Erythroblast (primary cell): ENCODE measurements at places on chromosomes 6 and 20.

- DNase-seq: no peak
Measured at GRCh38 chr6:25883991-25884390, 9.9 kb upstream of the SLC17A3 start.

DNA sequence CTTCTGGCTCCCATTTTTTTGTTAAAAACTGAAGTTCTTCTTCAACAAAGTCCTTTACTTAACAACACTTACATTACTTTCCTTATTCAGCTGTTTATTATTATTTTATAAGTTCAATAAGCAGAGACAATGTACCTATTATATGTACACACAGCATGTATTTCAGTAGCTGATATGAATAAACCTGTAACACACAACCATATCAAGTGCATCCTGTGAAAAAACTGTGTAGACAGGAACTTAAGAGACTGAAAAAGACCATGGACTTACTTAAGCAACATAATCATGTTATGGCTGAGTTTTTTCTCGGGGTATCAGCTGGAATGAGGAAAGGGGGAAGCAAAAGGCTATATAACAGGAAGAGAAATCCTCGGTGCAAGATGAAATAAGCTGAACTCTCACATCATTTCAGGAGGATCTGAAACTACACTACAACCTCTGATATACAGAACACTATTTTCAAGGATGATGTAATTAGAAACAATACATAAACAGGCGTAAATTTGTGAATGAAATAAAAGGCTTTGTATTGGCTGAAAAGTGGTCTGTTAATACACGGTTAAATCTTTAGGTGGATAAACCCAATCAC is 70.9 kb downstream of the REV3L start:
- DNase-seq: peak; percentile 31

DNA sequence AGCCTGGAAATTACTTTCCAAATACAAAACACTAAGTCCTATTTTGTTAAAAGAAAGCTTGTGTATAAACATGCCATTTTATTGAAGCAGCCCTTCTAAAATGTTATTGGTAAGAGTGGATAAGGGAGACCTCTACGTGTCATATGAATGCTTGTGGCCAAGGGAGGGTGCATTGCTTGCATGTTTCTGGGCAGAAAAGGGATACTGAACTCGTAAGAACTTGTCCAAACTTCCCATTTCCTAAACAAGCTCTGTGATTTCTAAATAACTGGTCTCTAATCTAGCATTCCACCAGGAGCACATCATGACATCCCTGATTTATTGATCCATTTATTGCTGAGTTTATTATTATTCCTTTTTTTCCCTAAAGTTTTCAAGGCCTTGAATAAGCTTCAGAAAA is 474.1 kb downstream of the CD109 start:
- DNase-seq: no peak

GRCh38 chr6:163732479-163732878 is 318.0 kb downstream of the QKI start:
- DNase-seq: no peak

DNA sequence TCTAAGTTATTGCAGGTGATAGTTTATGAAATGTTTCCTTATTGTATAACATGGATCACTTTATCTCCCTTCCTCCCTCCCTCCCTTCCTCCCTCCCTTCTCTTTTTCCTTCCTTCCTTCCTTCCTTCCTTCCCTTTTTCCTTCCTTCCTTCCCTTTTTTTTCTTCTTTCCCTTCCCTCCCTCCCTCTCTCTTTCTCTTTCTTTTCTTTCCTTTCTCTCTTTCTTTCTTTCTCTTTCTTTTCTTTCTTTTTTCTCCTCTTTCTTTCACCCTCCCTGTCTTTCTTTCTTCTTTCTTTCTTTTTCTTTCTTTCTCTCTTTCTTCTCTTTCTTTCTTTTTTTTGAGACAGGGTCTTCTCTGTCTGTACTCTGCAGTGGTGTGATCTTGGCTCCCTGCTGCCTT is 5.8 kb downstream of the OR2B3 start:
- no peak for DNase-seq

GRCh38 chr20:61759286-61760065 is 306.2 kb downstream of the TAF4 start:
- no peak for DNase-seq

DNA sequence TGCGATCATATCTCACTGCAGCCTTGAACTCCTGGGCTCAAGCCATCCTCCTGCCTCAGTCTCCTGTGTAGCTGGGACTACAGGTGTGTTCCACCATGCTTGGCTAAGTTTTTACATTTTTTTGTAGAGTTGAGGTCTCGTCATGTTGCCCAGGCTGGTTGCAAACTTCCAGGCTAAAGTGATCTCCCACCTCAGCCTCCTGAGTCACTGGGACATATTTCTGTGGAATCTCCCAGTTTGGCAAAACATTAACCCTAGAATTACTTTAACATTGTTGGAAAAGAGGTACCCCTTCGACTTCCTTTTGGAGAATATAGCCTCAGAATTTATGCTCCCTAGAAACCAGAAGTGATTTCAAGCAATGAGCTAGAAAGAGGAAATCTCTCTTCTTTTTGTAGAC is 57.2 kb downstream of the SHLD1 start:
- DNase-seq: no peak

GRCh38 chr20:53914781-53915445 is 155.5 kb downstream of the BCAS1 start:
- peak; percentile 40 for DNase-seq

- no peak for DNase-seq
Measured at GRCh38 chr6:114430534-114431124, 87.8 kb upstream of the HS3ST5 start.

- no peak for DNase-seq
Measured at GRCh38 chr6:56017198-56017597, 141.8 kb upstream of the BMP5 start.

DNA sequence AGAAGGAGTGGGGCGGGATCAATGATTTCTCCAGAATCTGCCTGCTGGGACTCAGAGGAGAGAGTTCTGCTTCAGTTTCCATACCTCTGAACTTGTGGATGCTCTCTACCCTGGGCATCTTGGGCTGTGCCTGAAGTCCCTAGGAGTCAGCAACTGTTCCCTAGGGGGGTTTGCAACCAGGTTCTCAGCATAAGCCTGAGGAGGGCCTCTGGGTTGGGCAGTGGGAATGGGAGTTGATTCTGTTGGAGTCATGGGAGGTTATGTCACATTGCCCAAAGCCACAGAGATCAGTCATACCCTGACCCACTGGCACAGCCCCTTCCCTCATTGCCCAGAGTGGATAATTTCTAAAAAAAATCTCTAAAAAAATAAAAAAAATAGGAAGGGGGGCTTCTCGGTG is 47.4 kb downstream of the MOCS1 start:
- DNase-seq: no peak

- peak; percentile 16 for DNase-seq
Measured at GRCh38 chr6:36235309-36235708, 34.6 kb upstream of the PNPLA1 start.

- DNase-seq: peak; percentile 92
Measured at GRCh38 chr20:2872459-2873009, 747 bp upstream of the PTPRA start.

DNA sequence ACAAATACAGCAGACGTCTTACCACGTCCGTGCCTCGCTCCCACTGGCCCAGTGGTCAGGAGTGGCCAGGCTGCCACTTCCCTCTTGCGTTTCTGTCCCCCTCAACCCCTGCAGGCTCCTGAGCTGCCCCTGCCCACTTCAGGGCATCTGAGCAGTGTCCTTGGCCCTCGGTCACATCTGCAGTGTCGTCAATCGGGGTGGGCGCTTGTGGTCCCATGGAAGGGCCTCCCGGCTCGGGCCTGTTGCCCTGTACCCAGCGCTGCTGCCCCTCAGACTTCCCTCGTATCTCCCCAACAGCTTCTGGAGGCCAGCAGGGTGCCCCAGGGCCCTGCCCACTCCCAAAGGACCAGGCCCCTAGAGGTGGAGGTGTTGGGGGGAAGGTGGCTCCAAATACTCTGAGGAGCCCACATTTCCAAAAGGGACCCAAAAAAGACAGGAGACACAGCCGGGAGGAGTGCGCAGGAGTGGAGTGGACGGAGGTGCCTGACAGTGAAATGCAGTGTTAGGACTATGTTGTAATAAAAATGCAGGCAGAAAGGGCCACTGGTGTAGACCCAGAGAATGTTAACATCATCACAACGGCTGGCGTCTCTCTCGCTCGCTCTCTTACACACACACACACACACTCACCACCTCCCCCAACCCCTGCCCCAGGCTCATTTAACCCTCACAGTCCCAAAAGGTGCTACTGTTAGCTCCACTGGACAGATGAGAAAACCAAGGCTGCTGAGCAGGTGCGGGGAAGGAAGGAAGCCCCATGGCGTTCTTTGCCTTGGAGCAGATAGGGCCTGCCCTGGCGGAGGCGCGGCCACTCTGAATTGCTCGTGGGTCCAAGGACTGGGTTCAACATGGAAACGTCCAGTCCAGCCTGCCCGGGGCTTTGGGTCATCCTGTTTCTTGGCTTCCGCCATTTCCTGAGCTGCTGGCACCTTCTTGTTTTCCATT is 343.9 kb downstream of the ZFAND3 start:
- no peak for DNase-seq

DNA sequence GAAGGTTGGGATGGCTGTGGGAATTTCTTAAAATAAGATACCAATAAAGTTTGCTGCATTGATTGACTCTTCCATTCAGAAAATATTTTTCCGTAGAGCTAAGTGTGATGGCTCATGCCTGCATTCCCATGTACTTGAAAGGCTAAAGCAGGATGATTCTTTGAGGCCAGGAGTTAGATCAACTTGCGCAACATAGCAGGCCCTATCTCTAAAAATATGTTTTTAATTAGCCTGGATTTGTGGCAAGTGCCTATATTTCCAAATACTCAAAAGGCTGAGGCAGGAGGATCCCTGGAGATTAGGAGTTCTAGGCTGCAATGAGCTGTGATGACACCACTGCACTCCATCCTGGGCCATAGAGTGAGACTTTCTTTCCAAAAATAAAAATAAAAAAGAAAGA is 431.2 kb upstream of the PTCHD4 start:
- no peak for DNase-seq

DNA sequence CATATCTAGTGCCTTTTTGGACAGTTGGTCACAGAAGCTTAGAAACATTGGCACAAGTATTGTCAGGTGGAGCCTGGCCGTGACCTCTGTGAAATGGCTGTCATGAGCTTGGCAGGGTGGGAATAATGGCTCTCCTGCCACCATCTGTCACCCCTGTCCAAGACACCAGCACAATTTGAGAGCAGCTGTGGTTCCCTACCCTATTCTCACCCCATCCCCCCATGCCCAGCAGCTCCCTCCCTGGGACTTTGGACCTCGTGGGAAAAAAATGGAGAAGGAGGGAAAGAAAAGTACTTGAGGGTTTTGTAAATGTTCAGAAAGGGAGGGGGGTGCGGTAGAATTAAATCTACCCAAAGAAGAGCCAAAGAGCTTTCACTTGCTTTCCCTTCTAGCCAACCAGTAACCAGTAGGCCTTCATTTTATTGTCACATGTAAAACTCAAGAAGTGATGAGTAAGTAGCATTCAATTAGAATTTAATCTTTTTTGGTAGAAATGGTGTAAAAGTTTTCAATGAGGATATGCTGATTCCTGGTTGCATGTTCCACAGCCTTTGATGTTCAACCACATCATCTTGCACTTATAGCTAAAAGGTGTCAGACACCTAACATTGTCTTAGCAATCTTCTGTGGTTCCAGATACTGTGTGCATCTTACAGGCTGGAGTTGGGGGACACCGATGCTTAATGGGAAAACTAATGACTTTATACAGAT is 263.5 kb upstream of the TAB2 start:
- DNase-seq: no peak

- DNase-seq: no peak
Measured at GRCh38 chr20:58154113-58154512, 74.3 kb downstream of the ANKRD60 start.

- DNase-seq: no peak
Measured at GRCh38 chr6:151310852-151311767, 71.3 kb downstream of the AKAP12 start.

DNA sequence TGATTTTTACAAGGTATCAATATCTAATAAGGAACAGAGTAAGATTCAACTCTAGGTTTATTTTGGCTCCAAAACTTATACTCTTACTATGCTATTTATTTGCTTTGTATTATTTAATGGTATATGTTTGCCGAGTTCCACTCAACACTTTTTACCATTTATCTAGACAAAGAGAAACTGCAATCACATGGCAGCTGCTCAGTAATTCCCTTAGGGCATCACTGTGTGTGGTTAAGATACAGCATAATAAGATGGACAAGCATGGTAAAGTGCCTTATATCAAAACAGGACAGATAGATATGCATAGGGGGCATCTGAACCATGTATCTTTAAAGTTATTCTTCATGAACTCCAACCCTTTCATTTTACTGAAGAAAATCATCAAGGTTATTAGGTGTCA is 483.0 kb upstream of the ID4 start:
- no peak for DNase-seq

- DNase-seq: no peak
Measured at GRCh38 chr6:31945507-31946369, at the start of gene CFB. TSS of gene CFB (plus strand) at chr6:31946095. CDS start at chr6:31946222, 127 bp downstream.

- peak; percentile 84 for DNase-seq
Measured at GRCh38 chr6:83430611-83431544, at the start of gene ME1. TSS of gene ME1 (minus strand) at chr6:83431051. CDS start at chr6:83430954, 97 bp downstream.

DNA sequence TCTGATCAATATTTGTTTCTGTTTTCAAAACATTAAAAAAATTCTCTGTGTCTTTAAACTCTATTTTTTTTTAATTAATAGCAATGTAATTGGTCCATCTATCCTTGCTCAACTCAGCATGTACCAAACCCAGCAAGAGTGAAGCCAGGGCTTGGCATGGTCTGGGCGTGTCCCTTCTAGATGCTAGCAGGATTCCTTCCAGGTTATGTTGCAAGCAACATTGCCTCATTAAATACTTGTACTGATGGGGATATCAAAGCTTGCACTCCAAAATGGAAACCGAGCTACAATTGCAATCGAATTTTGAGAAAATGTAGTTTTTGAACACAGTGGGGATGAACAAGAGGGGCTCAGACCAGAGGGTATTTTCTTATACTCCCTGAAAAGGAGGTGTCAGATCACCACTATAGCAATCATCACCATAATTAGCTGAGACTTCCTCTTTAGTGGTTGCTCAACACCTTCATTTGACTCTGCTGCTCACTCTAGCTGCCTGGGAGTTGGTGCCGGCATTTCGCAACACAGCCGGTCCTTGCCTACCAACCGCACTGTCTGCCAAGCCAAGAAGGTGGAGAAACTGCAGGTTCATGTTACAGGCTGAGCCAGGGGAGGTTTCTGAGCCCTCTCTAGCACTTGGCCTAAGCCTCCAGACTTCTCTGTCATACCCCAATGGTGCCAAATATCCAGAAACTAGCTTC is 67.8 kb upstream of the RALGAPA2 start:
- no peak for DNase-seq

GRCh38 chr6:98894810-98895209 is 52.9 kb downstream of the FBXL4 start:
- DNase-seq: no peak

GRCh38 chr6:116328528-116328903 is 42.2 kb upstream of the DSE start:
- DNase-seq: no peak

DNA sequence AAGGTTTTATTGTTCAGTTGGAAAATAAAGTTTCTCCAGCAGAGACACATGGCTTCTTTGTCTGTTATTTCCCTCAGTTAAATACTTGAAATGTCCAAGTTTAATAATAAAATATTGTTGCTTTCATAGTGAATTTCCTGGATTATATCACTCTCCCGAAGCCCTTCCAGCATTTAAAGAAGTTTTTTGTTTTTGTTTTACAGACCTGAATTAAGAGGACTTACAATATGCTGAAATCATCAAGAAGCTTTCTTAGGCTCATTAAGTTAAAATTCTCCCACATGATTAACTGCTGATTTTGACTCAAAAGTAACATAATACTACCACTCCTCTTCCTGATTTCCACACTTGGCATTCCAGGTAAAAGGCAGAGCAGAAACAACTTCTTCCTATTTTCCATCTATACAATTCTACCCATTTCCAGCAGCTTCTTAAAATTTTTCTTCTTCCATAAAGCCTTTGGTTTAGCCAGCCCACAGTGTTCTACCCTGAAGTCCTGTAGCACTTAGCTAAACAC is 35.8 kb downstream of the PDSS2 start:
- no peak for DNase-seq
